ENCODE measurements at places on chromosomes 7 and 10. TPM values are rescaled to one million over a fixed set of nuclear protein-coding genes. Genes with fewer than 3 reads are reported as not detected.

The NPY gene
- total RNA-seq, result 6.5 TPM

The CCNJ gene
- 5.3 TPM for total RNA-seq

The STEAP4 gene
- 12.7 TPM for total RNA-seq

The PDGFA gene
- 38.5 TPM for total RNA-seq

The FAM241B gene
- total RNA-seq, result 3.0 TPM

The SLC16A9 gene
- total RNA-seq, result not detected

The MRPL32 gene
- 53.2 TPM for total RNA-seq

The COBL gene
- 5.4 TPM for total RNA-seq

The CRPPA gene
- total RNA-seq, result 6.0 TPM

The ITPRID1 gene
- total RNA-seq, result not detected

The NPC1L1 gene
- 0.36 TPM for total RNA-seq

The NUDT13 gene
- 5.4 TPM for total RNA-seq

The SDK1 gene
- 23.0 TPM for total RNA-seq

The ACSM6 gene
- not detected for total RNA-seq

DNA sequence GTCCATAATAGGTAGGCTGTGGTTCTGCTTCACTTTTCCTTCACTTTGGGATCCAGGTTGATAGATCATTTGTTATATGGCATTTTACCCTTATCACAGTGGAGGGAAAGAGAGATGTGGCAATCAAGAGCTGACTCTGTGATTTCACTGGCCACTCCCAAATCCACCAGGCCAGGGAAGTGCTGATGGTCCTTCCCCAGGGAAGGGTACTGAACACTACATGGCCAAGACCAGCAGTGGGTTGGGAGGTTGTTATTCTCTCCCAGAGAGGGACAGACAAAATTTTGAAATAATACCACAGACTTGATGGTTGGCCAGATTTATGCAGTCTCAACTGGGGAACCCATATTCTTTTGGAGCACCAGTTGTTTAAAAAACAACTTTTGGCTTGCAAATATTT, 102.5 kb downstream of the SND1 start:
- peaks cover 8% of the 10 kb centered on the region for H3K4me1 ChIP-seq
- H3K4me3 ChIP-seq, result no peak overlapping the region
- H3K27me3 ChIP-seq, result no peaks in the 10 kb centered on the region
- H3K27ac ChIP-seq, result no peak overlapping the region
- H3K36me3 ChIP-seq, result no peaks in the 10 kb centered on the region

- no peak overlapping the region for H3K4me3 ChIP-seq
- no peaks in the 10 kb centered on the region for H3K27me3 ChIP-seq
- no peak overlapping the region for H3K27ac ChIP-seq
- no peaks in the 10 kb centered on the region for H3K4me1 ChIP-seq
- H3K36me3 ChIP-seq, result no peaks in the 10 kb centered on the region
Measured at GRCh38 chr10:71463111-71463510, 66.4 kb downstream of the CDH23 start.

GRCh38 chr10:132859084-132859855, 73.3 kb upstream of the NKX6-2 start:
- H3K4me3 ChIP-seq, result no peak overlapping the region
- no peaks in the 10 kb centered on the region for H3K4me1 ChIP-seq
- DNase-seq, result no peak
- H3K27me3 ChIP-seq, result peaks cover 30% of the 10 kb centered on the region
- no peaks in the 10 kb centered on the region for H3K36me3 ChIP-seq

DNA sequence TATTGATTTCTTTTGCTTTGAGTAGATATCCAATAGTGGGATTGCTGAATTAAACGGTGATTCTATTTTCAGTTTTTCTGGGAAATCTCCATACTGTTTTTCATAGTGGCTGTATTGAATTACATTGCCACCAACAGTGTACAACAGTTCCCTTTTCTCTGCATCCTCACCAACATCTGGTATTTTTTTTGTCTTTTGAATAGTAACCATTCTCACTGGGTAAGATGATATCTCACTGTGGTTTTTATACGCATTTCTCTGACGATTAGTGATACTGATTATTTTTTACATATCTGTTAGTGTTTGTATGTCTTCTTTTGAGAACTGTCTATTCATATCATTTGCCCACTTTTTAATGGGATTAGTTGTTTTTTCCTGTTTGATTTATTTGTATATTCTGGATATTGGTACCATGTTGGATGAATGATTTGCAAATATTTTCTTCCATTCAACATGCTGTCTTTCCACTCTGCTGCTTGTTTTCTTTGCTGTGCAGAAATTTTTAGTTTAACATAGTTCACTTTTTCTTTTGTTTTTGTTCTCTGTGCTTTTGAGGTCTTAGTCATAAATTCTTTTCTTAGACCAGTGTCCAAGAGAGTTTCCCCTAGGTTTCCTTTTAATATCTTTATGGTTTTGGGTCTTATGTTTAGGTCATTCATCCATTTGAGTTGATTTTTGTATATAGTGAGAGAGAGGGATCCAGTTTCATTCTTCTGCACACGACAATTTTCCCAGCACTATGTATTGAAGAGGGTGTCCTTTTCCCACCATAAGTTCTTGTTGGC, 584.7 kb downstream of the PHTF2 start:
- no peak overlapping the region for H3K27ac ChIP-seq
- H3K4me1 ChIP-seq, result no peaks in the 10 kb centered on the region
- H3K27me3 ChIP-seq, result no peaks in the 10 kb centered on the region
- H3K36me3 ChIP-seq, result no peaks in the 10 kb centered on the region
- H3K4me3 ChIP-seq, result no peak overlapping the region

- no peak for DNase-seq
- H3K27ac ChIP-seq, result no peak overlapping the region
- no peak overlapping the region for H3K4me3 ChIP-seq
- no peaks in the 10 kb centered on the region for H3K36me3 ChIP-seq
- no peaks in the 10 kb centered on the region for H3K27me3 ChIP-seq
Measured at GRCh38 chr10:93773705-93774104, 16.0 kb downstream of the LGI1 start.

- no peak for DNase-seq
- H3K36me3 ChIP-seq, result no peaks in the 10 kb centered on the region
- H3K4me1 ChIP-seq, result peaks cover 8% of the 10 kb centered on the region
- no peaks in the 10 kb centered on the region for H3K27me3 ChIP-seq
- no peak overlapping the region for H3K27ac ChIP-seq
- no peak overlapping the region for H3K4me3 ChIP-seq
Measured at GRCh38 chr7:117784315-117784714, 88.9 kb downstream of the CTTNBP2 start.

DNA sequence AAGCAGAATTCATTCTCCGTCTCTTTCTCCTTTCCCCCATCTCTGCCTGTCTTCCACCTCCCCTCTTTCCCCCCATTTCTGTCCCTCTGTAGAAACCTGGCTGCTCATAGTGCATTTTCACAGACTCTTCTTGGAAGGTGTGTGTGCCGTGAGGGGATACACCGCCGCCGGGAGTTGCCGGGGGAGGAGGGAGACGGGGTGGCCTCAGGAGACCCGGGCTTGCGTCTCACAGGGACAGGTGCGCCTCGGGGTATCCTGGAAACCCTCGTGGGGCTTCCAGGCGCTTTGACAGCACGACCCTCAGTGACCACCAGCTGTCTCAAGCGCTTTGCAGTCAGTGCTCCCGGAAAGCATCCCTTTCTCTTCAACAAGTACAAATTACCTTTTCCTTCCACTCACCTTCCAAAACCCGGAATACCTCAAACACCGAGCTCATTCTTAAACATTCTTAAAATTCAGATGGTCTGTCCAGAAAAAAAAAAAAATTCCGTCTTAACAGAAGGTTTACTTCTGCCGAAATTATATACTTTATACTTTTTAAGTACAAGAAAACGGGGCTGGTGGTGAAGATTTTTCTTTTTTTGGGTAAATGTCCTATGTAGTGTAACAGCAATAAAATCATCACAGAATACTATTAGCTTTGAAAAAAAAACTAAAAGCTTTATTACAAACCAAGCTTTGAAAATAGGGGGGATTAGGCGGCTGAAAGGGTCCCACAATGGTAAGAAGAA, 8.2 kb downstream of the EMX2 start:
- no peak for DNase-seq
- H3K4me1 ChIP-seq, result peaks cover 17% of the 10 kb centered on the region
- H3K36me3 ChIP-seq, result no peaks in the 10 kb centered on the region
- H3K27ac ChIP-seq, result no peak overlapping the region

- no peak overlapping the region for H3K27ac ChIP-seq
- no peaks in the 10 kb centered on the region for H3K27me3 ChIP-seq
- no peak overlapping the region for H3K4me3 ChIP-seq
- H3K36me3 ChIP-seq, result no peaks in the 10 kb centered on the region
- no peaks in the 10 kb centered on the region for H3K4me1 ChIP-seq
- DNase-seq, result no peak
Measured at GRCh38 chr7:156014201-156014600, 201.9 kb upstream of the SHH start.

GRCh38 chr10:47152861-47153349, 147.1 kb upstream of the GDF10 start:
- no peaks in the 10 kb centered on the region for H3K4me1 ChIP-seq
- no peak for DNase-seq
- H3K4me3 ChIP-seq, result no peak overlapping the region
- H3K27me3 ChIP-seq, result no peaks in the 10 kb centered on the region

DNA sequence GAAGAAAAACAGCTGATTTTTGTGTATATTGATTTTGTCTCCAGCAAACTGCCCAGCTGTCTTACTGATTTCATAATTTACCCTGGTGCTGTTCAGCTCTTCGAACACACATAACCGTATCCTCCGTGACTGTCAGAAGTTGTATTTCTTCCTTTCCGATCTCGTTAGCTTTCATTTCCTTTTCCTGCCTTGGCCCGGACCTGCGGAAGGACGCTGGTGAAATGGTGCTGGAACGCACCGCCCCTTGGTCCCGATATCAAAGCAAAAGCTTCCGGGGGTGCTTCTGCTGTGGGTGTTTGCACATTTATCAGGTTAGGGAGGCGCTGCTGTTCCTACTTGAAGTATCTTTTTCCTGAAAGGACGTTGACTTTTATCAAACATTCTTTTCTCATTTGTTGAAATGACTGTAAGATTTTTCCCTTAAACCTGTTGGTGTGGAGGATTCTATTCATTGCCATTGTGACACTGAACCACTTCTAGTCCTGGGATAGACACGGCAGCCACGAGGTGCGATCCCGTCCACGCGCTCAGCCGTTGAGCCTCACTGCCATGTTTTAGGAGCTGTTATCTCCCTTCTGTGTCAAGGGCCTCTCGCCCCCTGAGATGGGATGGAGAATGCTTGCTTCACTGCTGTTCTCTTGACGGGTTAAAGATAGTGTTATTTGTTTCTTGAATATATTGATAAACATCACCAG, 72.6 kb downstream of the FOXL3 start:
- no peaks in the 10 kb centered on the region for H3K4me1 ChIP-seq
- peak overlapping the region; percentile 11 for H3K4me3 ChIP-seq
- DNase-seq, result peak; percentile 63
- H3K27ac ChIP-seq, result no peak overlapping the region

GRCh38 chr10:5094265-5095205, at the start of gene AKR1C3:
Gene AKR1C3 (plus strand): TSS chr10:5094414. CDS start chr10:5094445, 31 bp downstream.
- peak within 1 kb of the TSS; percentile 22 for H3K4me3 ChIP-seq
- no peaks in the 10 kb centered on the region for H3K36me3 ChIP-seq
- peak within 1 kb of the TSS; percentile 59 for H3K27ac ChIP-seq
- no peak for DNase-seq

DNA sequence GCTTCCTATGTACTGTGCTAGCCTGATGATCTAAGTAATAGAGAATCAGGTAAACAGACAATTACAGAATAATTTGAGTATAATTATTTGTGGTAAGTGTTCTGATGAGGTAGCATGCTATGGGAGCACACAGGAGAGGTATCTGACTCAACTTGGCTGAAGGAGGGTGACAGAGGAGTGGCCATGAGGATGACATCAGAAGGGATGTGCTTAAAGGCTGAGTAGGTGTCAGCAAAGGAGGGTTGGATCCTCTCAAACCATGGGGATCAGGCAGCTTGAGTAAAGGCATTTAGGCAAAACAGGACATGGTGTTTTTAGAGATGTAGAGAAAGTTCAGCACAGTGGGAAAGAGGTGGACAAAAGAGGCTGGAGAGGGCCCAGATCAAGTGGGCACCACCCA, 29.0 kb downstream of the KLHDC10 start:
- no peaks in the 10 kb centered on the region for H3K36me3 ChIP-seq
- DNase-seq, result no peak
- H3K27me3 ChIP-seq, result no peaks in the 10 kb centered on the region
- no peak overlapping the region for H3K27ac ChIP-seq
- H3K4me3 ChIP-seq, result no peak overlapping the region

- no peak overlapping the region for H3K4me3 ChIP-seq
- H3K27ac ChIP-seq, result peak overlapping the region; percentile 16
- DNase-seq, result no peak
- H3K4me1 ChIP-seq, result peaks cover 8% of the 10 kb centered on the region
- H3K27me3 ChIP-seq, result no peaks in the 10 kb centered on the region
Measured at GRCh38 chr10:30671026-30671616, 41.6 kb upstream of the LYZL2 start.

- H3K27me3 ChIP-seq, result peaks cover 10% of the 10 kb centered on the region
- peak overlapping the region; percentile 97 for H3K27ac ChIP-seq
- DNase-seq, result no peak
- peaks cover 4% of the 10 kb centered on the region for H3K4me1 ChIP-seq
Measured at GRCh38 chr7:114082642-114083165, 163.9 kb upstream of the PPP1R3A start.

All from sigmoid colon (tissue), 7 donors.